ENCODE measurements at places on chromosomes 2 and 18.
A peak's percentile ranks its signal among the peaks of the same experiment; 100 is the strongest.

GRCh38 chr2:3465844-3466481 lies 53.4 kb downstream of the ADI1 start:
- DNase-seq, result no peak

DNA sequence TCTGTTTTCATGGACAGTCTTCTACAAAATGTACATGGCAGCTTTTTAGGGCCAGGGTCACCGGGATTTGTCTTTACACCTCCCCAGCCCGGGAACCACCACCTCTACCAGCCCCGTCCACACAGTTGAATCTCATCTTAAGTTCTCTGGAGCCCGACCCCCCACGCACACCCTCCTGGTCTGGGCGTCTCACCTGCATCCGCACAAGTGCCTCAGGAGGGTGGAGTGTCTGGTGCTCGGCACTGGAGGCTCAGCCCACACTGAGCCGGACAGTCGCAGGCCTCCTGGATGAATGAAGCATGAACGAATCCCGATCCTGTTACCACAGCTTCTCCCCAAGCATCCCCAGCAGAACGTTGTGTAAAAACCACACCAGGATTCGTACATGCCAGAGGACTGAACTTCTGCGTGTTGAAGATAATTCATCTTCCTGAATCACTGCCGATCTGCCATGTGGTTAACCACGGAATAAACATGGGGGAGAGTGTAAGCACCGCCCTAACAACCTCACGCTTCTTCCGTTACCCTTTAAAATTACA lies 162.0 kb downstream of the RTP5 start:
- peak; percentile 27 for DNase-seq

- no peak for DNase-seq
These were observed 41.6 kb downstream of the SLC25A12 start for GRCh38 chr2:171852366-171852888.

- no peak for DNase-seq
These were observed 42.3 kb upstream of the STAT1 start for GRCh38 chr2:191056228-191056627.

- DNase-seq, result no peak
These were observed 126.5 kb downstream of the INO80D start for GRCh38 chr2:205959521-205959920.

GRCh38 chr2:128236491-128237035 lies 82.1 kb downstream of the HS6ST1 start:
- no peak for DNase-seq

DNA sequence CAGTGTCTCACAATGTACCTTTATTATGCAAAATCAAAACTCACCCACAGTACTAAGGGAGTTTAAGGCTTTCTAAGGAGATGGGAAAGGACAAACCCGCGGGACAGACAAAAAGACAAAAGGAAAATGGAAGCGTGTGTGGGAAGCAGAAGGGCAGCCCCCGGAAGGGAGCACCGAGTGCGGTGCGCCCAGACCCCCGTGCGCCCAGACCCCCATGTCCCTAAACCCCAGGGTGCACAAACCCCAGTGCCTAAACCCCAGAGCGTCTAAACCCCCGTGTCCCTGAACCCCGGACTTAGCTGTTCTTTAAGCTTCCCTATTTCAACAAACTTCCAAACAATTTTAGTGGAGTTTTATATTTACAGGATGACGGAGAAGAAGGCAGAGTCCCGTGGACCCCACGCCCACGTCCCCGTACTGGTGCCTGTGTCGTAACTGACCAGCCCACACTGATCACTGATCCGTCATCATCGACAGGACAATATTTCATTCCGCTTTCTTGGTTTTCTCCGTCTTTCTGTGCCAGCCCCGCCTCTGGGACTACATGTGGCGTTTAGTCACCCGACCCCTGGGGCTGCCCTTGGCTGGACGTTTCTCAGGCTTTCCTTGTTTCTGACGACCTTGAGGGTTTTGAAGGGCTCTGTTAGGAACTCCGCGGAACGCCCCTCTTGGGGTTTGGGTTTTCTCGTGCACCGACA lies 76.9 kb downstream of the RTP5 start:
- DNase-seq, result no peak

- no peak for DNase-seq
These were observed 54.0 kb downstream of the ERBB4 start for GRCh38 chr2:212484563-212485080.

GRCh38 chr2:6986301-6986911 lies 69.2 kb downstream of the RNF144A start:
- DNase-seq, result no peak

GRCh38 chr2:105782123-105782522 lies 37.4 kb downstream of the NCK2 start:
- DNase-seq, result no peak

Data from stimulated activated CD8-positive, alpha-beta memory T cell treated with anti-CD3 and anti-CD28 coated beads, Interleukin-4, amount 100 ng/mL, for 24 hours (primary cell).